ENCODE measurements at places on chromosomes 4 and X. TPM values are rescaled to one million over a fixed set of nuclear protein-coding genes. Genes with fewer than 3 reads are reported as not detected.

GRCh38 chr4:8512510-8512909 is 67.7 kb upstream of the GPR78 start:
- DNase-seq, result no peak

- DNase-seq, result no peak
Measured at GRCh38 chrX:38513112-38513742, 48.1 kb upstream of the TSPAN7 start.

GRCh38 chrX:84175958-84176357 is 12.0 kb downstream of the RPS6KA6 start:
- no peak for DNase-seq

DNA sequence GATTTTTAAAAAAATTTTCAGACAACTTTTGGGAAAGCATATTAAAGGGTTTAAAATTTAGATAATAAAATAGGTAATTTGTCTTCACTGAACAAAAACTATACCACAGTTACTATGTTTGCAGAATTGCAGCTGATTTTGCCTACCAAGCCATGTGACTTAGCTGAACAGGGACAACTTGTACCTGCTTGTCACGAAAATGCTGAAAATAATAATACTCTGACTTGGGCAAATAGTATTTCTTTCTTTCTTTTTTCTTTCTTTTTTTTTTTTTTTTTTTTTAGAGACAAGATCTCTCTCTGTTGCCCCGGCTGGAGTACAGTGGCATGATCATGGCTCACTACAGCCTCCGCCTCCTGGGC is 225.2 kb upstream of the PPP1R2C start:
- DNase-seq, result no peak

GRCh38 chrX:124401696-124402095 is 55.3 kb downstream of the SH2D1A start:
- no peak for DNase-seq

DNA sequence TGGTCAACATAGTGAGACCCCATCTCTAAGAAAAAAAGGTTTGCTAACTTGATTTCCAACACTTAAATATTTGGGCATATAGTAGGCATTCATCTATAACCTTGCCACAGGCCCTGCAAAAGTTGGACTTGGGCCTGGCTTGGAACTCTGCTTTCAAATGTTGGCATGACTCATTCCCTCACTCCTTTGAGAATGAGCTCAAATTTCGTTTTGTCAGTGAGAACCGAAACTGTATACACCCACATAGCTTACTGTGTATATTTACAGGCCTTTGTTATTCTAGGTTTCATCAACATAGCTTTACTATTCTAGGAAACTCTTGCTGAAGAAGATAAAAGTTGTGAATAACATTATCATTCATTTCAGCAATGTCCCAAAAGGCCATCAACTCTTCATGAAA is 88.7 kb upstream of the ELOVL6 start:
- DNase-seq, result no peak

DNA sequence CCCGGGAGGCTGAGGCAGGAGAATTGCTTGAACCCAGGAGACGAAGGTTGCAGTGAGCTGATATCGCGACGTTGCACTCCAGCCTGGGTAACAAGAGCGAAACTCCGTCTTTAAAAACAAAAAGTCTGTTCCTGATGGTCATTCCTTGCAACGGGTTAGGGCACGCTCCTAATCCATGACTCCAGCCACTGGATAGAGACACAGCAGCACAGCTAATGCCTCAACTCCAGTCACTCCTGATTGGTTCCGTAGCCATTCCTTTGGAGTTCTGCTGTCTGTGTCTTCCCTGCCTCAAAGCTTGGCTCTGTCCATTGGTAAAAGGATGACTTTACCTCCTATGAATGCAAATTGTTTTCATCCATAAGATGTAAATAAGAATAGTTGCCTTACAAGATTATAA is 44.3 kb upstream of the FAM9A start:
- DNase-seq, result no peak

- DNase-seq, result no peak
Measured at GRCh38 chrX:104935581-104935980, 284.9 kb downstream of the TEX13A start.

- DNase-seq, result no peak
Measured at GRCh38 chr4:59966758-59967157, 1233.4 kb upstream of the ADGRL3 start.

DNA sequence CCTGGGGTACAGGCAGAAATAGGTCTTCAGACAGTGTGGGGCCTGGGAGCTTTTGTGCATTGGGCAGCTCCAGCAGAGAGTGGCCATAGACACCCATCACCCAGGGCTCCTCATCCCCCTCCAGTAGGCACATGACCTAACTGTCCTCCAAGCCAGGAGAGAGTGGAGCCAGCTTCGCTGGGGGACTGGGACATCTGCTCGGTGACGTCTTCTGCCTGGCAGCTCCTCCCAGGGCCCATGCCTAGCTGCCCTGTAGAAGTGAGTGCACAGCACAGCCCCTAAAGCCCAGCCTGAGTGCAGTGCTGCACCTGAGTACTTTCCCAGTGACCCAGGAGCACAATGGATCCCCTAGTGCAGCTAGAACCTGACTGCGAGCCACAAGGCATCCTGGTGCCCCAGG is 279.7 kb upstream of the SLC7A11 start:
- no peak for DNase-seq

- DNase-seq, result no peak
Measured at GRCh38 chrX:154121207-154121606, 22.8 kb upstream of the OPN1LW start.

- no peak for DNase-seq
Measured at GRCh38 chr4:139454111-139455045, at the start of gene RAB33B. RAB33B (plus strand) TSS chr4:139454121; CDS start chr4:139454196, 75 bp downstream.

- DNase-seq, result no peak
Measured at GRCh38 chr4:59339631-59340030, 1860.5 kb upstream of the ADGRL3 start.

DNA sequence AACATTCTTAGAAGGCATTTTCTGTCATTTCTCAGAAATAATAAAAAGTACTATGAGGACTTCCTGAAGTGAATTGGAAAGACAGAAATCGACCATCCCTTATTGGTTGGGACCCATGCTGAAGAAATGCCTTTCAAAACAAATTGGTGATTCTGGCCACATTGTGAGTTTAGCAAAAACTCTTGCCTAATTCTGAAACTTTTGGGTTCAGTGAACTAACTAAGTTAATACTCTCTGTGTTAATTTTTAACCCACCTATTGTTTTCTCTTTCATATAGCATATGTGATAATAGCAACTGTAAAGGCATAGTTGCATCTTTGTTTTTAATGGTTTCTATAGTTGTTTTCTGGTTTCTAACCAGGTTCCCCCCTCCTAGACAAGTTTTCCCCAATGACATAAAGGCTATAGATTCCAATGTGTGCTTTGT is 129.3 kb upstream of the FAT1 start:
- no peak for DNase-seq

- no peak for DNase-seq
Measured at GRCh38 chr4:70594196-70594595, 2.1 kb downstream of the AMBN start.

DNA sequence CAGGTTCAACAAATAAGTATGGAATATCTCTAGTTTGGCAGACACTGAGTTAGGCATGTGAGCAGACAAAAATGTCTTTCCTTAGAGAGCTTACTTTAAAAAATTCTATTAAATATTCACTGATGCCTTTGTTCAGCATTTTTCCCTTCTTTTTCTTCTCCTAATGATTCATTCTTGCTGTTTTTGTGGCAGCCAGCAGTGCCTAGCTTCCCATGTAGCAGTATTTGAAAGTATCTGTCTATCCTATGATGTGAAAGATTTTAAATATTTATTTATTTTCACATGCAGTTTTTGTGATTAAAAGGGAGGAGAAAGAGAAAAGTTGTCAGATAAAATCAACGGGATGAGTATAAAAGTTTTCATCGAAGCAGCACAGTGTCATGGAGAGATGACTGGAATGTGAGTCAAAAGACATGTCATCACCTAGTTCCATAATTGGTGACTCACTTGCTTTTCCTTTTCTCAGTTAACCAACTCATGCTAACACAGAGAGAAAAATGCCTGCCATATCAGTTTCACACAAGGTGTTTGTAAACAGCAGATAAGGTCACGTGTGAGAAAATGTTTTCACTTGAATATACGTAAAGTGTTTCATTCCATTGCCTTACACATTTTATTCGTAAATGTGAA is 69.8 kb downstream of the BMPR1B start:
- no peak for DNase-seq

DNA sequence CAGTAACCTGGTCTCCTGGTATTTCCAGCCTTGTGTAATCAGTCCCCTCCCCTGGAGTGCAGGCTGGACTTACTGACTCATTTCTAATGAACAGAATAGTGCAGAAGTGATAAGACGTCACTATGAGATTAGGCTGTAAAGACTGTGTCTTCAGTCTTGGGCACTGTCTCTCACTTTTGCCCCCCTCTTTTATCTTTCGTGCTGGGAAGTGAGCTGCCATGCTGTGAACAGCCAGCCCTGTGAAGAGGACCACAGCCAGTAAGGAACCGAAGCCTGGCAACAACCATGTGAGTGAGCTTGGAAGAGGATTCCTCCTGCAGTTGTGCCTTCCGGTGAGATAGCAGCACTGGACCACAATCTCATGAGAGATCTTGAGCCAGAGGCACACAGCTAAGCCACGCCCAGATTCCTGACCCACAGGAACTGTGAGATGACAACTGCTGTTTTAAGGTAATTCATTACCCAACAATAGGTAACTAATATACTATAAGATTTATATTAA is 67.5 kb upstream of the GPR34 start:
- DNase-seq, result no peak

DNA sequence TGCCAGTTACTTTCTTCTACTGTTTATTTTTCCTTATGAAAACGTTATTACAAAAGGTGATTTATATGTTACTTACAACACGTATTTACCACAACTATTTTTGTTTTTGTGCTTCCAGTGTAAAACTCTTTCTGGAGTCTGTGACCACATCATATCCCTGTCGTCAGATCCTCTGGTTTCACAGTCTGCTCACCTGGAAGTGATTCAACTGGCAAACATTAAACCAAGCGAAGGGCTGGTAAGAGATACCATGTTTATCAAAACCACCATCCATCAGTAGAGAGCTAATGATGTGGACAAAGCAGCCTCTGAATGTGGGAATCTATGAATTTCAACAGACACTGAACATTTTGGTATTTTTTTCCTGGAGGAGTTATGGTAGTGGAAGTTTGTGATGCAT is 116.1 kb downstream of the CNKSR2 start:
- DNase-seq, result no peak

- DNase-seq, result no peak
Measured at GRCh38 chr4:85701861-85702321, 226.9 kb downstream of the ARHGAP24 start.

DNA sequence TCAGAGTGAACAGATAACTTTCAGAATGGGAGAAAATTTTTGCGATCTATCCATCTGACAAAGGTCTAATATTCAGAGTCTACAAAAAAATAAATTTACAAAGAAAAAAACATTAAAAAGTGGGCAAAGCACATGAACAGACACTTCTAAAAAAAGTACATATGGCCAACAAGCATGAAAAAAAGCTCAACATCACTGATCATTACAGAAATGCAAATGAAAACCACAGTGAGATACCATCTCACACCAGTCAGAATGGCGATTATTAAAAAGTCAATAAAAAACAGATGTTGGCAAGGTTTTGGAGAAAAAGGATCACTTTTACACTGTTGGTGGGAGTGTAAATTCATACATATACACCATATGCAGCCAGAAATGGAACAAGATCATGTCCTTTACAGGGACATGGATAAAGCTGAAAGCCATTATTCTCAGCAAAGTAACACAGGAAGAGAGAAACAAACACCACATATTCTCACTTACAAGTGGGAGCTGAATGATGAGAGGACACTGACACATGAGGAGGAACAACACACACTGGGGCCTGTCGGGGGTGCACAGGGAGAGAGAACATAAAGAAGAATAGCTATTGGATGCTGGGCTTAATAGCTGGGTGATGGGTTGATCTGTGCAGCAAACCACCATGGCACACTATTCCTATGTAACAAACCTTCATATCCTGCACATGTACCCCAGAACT is 41.6 kb upstream of the ITM2A start:
- no peak for DNase-seq

The MAB21L2 gene
- total RNA-seq, result 2.4 TPM

The DIAPH2 gene
- 31.5 TPM for total RNA-seq

The CXorf65 gene
- total RNA-seq, result not detected

The TGIF2LX gene
- total RNA-seq, result not detected

The RNF128 gene
- 43.0 TPM for total RNA-seq

The RGS12 gene
- 23.5 TPM for total RNA-seq

The NAP1L3 gene
- total RNA-seq, result 1.3 TPM

The NPY5R gene
- total RNA-seq, result 0.70 TPM

The MMRN1 gene
- 13.1 TPM for total RNA-seq

Data from left colon (tissue), 2 donors.